RKO (cell line): ENCODE measurements at places on chromosomes 6 and 20.

GRCh38 chr20:56572172-56572571, 39.1 kb downstream of the FAM209B start:
- DNase-seq, result no peak

DNA sequence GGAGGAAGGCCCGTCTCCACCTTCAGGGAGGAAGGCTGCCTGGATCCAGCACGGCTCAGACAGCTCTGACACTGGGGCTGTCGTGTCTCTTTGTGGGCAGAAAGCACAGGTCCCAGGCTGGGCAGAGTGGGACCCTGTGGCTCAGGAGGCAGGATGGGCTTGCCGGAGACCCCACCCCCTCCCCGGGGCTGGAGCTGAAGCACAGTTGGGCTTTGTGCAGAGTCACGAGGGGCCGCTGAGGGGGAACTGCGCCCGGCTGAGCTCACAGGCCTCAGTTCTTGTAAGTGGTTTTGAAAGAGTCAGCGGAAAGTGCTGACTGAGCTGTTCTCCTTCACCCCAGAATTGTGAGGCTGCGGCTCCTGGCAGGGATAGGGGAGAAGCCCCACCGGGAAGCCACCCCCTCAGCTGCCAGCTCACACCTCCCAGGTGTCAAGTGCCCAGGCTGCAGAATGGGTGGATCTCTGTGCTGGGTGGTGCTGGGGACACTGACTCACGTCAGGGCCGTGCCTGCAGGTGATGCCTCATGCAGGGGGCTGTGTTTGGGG, 145.5 kb upstream of the RNF24 start:
- DNase-seq, result no peak

- DNase-seq, result no peak
Observed at GRCh38 chr6:52574709-52575501, 2.0 kb downstream of the TRAM2 start.

- DNase-seq, result no peak
Observed at GRCh38 chr6:117548797-117549301, 53.5 kb downstream of the GOPC start.

DNA sequence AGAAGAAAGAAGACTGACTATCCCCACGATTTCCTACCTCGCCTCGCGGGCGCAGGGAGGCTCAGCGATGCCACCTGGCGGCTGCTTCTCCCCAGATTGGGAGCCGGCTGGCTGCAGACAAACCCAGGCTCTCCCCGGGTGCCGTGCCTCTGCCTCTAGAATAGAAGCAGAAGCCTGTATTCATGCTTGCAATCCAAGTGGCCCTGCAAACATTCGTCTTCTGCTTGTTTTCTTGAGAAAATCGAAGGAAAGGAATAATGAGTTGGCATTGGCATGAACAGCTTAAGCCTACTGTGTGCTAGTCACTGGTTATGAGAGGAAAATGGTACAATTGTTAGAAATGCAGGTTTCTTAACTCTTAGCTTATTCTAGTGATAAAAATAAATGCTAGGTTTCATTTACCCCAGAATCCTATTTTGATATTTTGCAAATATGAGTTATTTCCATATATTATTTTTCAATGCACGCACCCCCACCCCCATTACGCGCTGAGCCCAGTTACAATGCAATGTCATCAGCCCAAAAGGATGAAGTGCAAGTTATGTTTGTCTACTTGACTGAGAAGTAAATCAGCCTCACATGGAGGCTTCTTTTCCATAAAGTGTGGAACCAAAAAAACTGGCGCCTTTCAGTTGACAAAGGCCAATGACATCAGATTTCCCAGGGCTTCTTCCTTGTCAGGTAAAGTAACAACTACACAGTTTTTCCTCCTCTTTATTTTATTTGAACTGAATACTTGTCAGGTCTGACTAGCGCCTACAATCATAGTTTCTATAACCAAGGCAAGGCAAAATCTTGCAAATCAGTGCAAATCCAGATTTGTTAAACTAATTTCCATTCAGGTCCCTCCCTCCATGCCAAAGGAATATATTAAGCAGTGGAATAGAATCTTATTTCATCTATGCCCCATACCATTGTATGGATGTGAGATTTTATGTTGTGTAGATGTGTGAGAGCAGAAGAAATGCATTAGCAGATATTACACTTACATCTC, 3.9 kb upstream of the SOX4 start:
- peak; percentile 83 for DNase-seq

- no peak for DNase-seq
Observed at GRCh38 chr6:146937316-146937715, 266.9 kb upstream of the STXBP5 start.

DNA sequence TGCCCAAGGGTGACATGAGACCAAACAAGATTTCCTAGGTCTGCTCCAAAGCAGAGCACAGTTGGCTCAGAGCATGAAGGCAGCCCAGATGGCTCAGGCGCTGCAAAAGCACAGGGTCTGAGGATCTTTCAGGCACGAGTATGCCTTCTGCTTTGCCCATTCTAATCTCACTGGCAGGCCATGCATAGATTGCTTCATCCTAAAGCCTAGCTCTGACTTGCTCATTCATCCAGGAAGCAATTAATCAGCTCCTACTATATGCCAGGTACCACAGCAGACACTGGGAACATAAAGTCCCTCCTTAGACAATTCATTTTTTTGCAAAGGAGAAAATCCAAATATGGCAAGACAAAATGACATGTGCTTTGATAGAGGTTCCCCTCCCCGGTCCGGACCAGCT, 31.2 kb downstream of the GPLD1 start:
- no peak for DNase-seq
